Fibroblast of the aortic adventitia (primary cell): ENCODE measurements at places on chromosomes 2 and 18. TPM values are rescaled to one million over a fixed set of nuclear protein-coding genes. Genes with fewer than 3 reads are reported as not detected.

The SCTR gene
- total RNA-seq, result not detected in 2 replicates

The EFEMP1 gene
- 652 and 1,009 TPM in 2 replicates for total RNA-seq

The AAMP gene
- 64.4 and 262 TPM in 2 replicates for total RNA-seq

- no peak for DNase-seq
Measured at GRCh38 chr2:206273905-206274304, 558 bp upstream of the ZDBF2 start.

GRCh38 chr2:222976521-222977061, 75.4 kb upstream of the KCNE4 start:
- no peak for DNase-seq

The ALLC gene
- total RNA-seq, result not detected in 2 replicates

The ASIC4 gene
- total RNA-seq, result not detected in 2 replicates

The DYNAP gene
- not detected in 2 replicates for total RNA-seq

The GPR39 gene
- 0.41 and 12.7 TPM in 2 replicates for total RNA-seq

DNA sequence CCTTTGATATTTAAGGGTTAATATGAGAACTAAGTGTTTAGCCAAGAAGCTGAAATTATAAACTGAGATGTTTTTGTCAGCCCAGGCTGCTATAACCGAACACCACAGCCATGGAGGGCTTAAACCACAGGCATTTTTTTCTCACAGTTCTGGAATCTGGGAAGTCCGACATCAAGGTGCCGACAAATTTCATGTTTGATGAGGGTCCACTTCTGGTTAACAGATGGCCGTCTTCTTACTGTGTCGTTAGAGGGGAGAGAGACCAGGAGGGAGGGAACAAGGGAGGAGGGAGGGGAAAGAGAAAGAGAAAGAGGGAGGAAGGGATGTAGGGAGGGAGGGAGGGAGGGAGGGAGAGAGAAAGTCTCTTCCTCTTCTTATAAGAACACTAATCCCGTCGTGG, 6.5 kb upstream of the CNDP2 start:
- DNase-seq, result peak; percentile 22

DNA sequence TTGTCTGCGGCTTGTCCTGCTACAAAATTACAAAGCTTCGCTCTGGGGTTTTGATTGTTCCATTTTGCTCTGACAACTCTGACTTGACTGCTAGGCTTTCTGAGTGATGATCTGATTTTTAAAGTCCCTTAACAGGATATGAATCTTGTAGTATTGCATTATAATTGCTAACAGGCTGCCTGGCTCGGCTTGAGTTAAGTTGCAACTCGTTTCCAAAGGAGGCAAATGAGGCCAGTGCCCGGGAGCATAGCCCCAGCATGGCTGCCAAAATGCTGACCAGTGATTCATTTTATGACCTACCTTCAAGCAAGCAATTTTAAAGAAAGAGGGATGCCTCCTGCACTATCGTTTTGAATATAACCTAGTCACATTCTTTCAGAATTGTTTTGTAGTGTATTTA, 135.4 kb downstream of the COL6A3 start:
- peak; percentile 97 for DNase-seq

DNA sequence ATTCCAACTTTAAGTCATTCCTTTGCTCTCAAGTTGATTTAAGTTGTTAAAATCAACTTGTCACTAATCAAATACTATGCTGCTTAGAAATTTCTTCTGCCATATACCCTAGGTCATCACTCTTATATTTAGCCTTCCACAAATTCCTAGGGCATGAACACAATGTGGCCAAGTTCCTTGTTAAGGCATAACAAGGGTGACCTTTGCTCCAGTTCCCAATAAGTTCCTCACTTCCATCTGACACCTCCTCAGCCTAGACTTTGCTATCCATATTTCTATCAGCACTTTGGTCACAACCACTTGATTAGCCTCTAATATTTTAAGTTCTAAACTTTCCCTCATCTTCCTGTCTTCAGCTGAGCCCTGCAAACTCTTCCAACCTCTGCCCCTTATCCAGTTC, 9.9 kb upstream of the TMEM37 start:
- DNase-seq, result no peak

DNA sequence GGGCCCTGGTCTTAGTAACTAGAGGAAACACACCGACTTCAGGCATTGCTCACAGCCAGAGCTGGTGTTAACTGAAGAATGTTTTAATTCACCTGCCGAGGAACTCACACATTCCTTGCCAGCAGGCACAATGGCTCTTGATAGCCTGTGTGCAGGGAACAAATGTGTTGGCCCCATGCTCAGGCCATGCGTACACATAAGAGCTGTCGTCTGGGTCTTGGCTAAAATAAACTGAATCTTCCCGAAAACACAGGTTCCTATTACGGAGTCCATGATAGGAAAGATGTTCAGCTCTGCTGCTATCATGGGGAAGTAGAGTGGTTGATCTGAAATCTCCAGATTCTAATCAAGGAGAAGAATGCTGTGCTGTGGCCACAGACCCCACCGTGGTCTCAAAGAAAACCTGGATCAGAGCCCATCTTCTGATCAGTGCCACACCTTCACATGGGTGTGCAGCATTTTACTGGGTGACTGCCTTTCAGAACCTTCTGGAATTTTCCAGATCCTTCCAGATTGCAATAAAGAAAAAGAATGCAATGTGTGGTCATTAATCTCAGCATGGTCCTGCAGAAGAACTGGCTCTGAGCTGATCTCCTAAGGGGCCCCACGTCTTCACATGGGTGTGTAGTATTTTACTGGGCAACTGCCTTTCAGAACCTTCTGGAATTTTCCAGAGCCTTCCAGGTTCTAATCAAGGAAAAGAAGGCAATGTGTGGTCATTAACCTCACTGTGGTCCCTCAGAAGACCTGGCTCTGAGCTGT, 17.2 kb downstream of the MBP start:
- DNase-seq, result no peak

GRCh38 chr2:112718863-112719370, 1.9 kb upstream of the NT5DC4 start:
- DNase-seq, result no peak

GRCh38 chr2:10597956-10598355, 91.8 kb downstream of the NOL10 start:
- DNase-seq, result no peak
